Fibroblast of skin of back (primary cell): ENCODE measurements at places on chromosomes 6 and 20.

GRCh38 chr6:163457637-163458561, 43.4 kb downstream of the QKI start:
- peak; percentile 95 for DNase-seq

DNA sequence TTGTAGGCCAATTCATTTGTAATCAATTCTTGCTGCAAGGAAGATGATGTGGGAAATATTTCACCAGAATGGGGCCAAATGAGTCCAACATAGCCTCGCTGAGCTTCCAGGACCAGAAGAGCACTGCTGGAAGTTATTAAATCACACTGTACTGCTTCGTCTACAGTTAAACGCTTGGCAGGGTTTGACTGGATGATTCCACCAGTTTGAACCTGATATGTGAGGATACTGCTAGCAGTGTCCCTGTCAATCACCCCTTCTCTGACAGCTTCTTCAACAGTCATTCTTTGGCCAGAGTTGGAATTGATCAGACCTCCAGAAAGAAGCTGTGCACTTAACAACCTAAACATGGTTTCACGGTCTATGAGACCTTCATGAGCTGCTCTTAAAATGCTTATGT, 34.4 kb downstream of the DST start:
- DNase-seq: no peak

DNA sequence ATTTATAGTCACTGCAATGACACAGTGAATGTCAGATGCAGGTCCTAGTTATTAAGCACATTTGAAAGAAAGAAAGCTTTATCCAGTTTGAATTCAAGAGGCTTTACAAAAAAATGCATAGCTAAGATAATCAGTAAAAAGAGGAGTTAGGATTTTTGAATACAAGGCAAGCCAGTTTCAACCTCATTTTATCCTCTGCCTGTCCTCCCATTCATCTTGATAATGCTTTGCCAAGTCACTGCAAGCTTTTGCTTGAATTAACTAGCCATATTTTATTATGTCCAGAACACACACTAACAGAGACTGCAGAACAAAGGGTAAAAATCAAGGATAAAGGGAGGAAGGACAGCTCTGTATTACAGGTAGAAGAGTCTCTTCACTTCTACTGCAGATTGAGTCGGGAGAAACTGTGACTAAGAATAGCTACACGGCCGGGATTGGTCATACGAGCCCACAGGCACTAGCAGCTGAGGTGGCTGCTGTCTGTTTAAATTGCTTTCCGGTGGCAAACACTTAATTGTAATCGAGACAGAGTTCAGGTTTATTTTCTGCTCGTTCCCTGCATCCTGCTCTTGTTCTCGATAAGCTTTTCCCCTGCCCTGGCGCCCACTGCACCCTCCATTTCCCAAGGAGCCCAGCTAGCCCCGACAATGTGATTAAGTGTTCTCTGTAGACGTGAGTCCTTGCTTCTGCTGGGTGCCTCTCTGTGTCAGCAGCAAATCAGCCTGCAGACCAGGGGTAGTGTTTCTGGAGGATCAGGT, 30.5 kb upstream of the AKAP12 start:
- peak; percentile 27 for DNase-seq

DNA sequence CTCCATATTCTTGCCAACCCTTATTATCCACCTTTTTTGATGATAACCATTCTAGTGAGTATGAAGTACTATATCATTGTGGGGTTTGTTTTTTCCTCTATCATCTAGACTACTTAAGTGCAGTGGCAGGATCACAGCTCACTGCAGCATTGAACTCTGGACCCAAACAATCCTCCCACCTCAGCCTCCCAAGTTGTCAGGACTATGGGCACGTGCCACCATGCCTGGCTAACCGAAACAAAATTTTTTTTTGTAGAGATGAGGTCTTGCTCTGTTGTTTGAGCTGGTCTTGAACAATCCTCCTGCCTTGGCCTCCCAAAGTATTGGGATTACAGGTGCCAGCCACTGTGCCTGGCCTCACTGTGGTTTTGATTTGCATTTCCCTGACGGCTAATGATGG, 67.5 kb downstream of the TRPC4AP start:
- DNase-seq: no peak

DNA sequence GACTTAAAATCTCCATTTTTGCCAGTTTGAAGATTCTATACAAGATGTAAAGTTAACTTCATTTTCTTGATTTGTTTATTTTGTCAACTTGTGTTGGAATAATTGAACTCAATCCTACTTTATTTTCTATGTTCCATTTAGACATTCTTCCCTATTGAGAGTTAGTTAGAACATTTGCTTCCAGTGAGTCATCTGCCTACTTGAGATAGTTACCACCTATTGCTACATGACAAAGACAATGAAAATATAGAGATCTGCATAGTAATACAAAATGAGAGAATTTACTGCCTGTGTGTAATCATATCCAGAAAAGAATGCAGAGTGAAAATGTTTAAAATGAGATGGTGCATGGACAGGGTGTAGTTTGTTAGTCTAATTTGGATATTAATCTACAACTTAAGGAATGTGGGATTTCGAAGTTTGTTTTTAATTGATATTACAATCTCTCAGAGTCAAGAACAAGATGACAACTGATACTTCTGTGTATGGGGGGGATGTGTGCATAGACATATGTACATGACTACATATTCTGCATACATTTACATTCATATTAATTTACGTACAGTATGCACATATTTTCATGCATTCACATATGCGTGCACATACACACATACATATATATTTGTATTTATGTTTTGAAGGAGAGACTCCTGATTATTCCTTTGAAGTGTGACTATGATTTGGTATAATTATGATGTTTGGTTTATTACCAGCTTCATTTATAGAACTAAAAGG, 420.1 kb downstream of the NKAIN2 start:
- peak; percentile 75 for DNase-seq

- peak; percentile 22 for DNase-seq
Observed at GRCh38 chr6:101730954-101731353, 337.4 kb downstream of the GRIK2 start.

DNA sequence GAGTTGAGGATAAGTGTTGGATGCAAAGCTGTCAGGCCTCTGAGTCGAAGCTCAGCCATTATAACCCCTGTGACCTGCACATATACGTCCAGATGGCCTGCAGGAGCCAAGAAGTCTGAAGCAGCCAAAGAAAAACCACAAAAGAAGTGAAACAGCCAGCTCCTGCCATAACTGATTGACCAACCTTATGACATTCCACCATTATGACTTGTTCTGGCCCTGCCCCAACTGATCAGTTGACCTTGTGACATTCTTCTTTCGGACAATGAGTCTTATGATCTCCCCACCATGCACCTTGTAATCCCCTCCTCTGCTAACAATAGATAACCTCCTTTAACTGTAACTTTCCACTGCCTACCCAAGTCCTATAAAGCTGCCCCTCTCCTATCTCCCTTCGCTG, 133.7 kb upstream of the AGPAT4 start:
- peak; percentile 48 for DNase-seq

- no peak for DNase-seq
Observed at GRCh38 chr6:34129753-34130152, 16.1 kb downstream of the GRM4 start.

GRCh38 chr20:61369731-61370520, 117.9 kb downstream of the CDH4 start:
- DNase-seq: no peak

- no peak for DNase-seq
Observed at GRCh38 chr6:131285548-131285947, 150.3 kb downstream of the AKAP7 start.

DNA sequence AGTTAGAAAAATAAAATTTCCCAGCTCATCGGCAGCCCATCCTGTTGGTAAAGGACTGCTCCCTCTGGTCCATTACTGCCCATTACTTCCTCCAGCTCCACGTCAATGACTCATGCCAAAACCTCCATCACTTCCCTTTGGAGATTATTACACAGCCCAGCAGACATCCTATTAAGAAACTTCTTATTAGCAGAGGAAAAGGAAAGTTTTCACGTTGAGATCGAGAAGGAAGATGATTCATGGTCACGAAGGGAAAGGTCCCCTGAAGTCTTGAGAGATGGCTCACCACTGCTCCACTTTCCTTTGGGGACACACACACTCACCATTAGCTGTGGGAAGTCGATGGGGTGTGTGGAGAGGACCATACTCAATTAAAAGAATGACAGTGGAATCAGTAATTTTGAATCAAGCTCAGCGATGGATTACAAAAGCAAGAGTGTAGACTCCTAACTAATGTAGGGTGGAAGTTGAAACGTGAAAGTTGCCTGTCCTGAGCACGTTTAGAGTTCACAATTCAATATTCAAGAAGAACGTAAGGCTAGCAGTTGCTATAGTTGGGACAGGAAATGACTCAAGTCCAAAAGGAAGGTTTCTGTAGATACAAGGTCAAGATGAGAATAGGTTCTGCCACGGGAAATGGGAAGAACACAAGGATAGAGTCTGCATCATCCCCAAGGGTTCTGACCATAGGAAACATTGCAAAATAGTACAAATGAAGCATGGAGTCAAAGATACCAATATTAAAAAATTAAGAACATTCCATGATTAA, 21.6 kb downstream of the SASH1 start:
- DNase-seq: peak; percentile 83

DNA sequence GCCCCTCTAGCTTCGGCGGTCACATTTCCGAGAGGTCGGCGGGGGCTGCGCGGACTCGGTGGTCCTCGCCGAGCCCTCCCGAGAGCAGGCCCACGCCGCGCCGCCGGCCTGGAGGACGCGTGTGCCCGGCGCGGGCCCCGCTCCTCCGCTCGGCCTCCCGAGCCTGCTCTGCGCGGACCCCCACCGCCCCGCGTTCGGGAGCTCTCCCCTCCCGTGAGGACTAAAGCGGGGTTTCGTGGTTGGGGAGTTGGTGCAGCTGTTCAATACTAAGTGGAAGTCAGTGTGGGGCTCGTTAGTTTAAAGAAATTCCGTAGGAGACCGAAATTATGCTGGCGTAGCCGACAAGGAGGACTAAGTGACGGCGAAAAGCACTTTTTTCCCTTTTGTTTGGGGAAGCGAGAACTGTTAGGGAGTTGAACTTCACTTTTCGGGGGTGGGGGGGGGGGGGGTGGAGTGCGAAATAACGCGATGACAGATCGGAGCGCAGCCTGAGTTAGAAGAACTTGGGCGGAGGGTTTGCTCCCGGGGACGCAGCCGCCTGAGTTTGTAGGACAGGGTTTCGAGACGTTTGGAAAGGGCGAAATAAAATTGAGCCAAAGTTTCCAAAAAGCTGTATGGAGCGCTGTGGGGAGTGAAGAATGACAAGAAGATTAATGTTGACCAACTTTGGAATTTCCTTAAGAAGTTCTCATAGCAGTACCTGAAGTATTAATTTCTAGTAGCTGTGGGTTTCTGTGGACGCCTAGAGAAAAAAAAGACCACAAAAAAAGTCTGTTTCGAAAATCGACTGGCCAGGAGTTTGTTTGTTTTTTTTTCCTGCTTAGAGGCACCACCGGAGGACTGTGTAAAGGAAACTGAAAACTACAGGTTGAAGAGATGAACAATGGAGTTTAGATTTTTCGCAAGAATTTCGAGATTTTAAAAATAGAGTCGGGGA, 1.4 kb downstream of the QKI start:
- peak; percentile 62 for DNase-seq

GRCh38 chr6:56683882-56684281, 41.2 kb upstream of the DST start:
- DNase-seq: peak; percentile 97
